Thoracic aorta (tissue), 2 donors: ENCODE measurements at places on chromosomes 6 and 20. TPM values are rescaled to one million over a fixed set of nuclear protein-coding genes. Genes with fewer than 3 reads are reported as not detected.

GRCh38 chr20:4748847-4749246 lies 27.1 kb downstream of the PRND start:
- DNase-seq, result no peak
- no peaks in the 10 kb centered on the region for H3K4me1 ChIP-seq

DNA sequence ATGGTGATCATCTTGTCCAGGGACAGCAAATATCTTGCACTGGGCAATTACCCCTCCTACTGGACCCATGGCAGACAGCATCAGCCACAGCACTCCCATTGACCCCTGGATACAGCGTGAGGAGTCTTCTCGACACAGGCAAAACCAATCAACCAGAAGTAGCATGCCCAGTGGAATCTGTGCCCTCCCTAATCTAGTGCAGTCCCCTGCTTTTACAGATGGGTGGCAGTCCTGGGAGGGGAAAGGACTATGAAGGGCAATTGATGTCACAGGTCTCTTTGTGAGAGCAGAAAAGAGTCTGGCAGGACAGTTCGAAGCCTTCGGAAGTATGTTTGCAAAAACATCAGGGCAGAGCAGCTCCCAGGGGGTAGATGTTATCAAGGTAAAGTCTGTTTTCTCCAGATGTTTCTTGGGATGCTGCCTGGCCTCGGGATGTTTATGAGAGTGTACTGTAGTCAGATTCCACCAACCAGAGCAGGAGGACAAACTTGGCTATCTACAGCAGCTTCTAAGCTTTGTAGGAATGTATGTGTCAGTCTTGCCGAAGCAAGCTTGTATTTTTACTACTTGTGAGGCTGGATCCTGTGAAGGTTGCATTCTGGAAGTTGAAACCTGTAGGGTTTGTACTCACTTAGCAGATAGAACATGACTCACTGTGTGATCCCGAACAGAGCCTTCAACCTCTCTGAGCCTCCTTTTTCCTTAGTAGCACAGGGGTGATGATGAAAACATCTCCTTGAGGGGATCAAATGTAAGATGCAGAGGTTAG lies 63.0 kb upstream of the MYL9 start:
- DNase-seq, result no peak
- peaks cover 65% of the 10 kb centered on the region for H3K4me1 ChIP-seq

GRCh38 chr20:31515775-31516107 lies 1.5 kb downstream of the HM13 start:
- H3K27ac ChIP-seq, result no peak overlapping the region
- H3K4me3 ChIP-seq, result peak overlapping the region; percentile 88
- H3K27me3 ChIP-seq, result no peaks in the 10 kb centered on the region
- H3K36me3 ChIP-seq, result no peaks in the 10 kb centered on the region
- H3K4me1 ChIP-seq, result peaks cover 25% of the 10 kb centered on the region
- DNase-seq, result no peak

- DNase-seq, result no peak
- no peak overlapping the region for H3K4me3 ChIP-seq
- no peaks in the 10 kb centered on the region for H3K36me3 ChIP-seq
- no peak overlapping the region for H3K27ac ChIP-seq
Observed at GRCh38 chr6:107868867-107869611, 44.9 kb upstream of the SCML4 start.

The DLL1 gene
- total RNA-seq, result 12.6 TPM

- H3K27ac ChIP-seq, result no peak overlapping the region
- DNase-seq, result no peak
- no peaks in the 10 kb centered on the region for H3K4me1 ChIP-seq
Observed at GRCh38 chr6:203661-204060, 88.6 kb upstream of the DUSP22 start.

The GJA10 gene
- not detected for total RNA-seq

GRCh38 chr6:67558985-67559384 lies 1076.1 kb upstream of the ADGRB3 start:
- no peaks in the 10 kb centered on the region for H3K36me3 ChIP-seq
- H3K27ac ChIP-seq, result no peak overlapping the region
- no peaks in the 10 kb centered on the region for H3K4me1 ChIP-seq
- H3K4me3 ChIP-seq, result no peak overlapping the region

- H3K27ac ChIP-seq, result no peak overlapping the region
- H3K27me3 ChIP-seq, result no peaks in the 10 kb centered on the region
- no peaks in the 10 kb centered on the region for H3K36me3 ChIP-seq
- no peak overlapping the region for H3K4me3 ChIP-seq
Observed at GRCh38 chr6:22250486-22250885, 46.4 kb downstream of the PRL start.

DNA sequence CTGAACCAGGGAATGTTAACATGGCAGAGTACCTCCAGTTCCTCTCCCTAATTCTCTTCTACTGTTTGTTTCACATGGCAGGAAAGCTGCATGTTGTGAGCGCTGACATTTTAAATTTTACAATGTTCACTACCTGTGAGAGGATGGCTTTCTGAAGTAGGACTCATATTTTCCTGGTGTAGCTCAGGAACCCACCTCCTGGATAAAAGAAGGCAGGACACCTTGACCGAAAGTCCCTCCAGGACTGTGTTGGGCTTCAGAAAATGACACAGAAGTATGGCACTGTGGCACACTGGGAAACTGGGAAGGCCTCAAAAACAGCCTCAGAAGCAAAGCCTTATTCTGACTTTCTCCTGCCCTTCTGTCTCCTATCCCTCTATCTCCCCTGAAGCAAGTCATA lies 33.3 kb downstream of the PTPRK start:
- H3K36me3 ChIP-seq, result no peaks in the 10 kb centered on the region
- H3K4me1 ChIP-seq, result no peaks in the 10 kb centered on the region

DNA sequence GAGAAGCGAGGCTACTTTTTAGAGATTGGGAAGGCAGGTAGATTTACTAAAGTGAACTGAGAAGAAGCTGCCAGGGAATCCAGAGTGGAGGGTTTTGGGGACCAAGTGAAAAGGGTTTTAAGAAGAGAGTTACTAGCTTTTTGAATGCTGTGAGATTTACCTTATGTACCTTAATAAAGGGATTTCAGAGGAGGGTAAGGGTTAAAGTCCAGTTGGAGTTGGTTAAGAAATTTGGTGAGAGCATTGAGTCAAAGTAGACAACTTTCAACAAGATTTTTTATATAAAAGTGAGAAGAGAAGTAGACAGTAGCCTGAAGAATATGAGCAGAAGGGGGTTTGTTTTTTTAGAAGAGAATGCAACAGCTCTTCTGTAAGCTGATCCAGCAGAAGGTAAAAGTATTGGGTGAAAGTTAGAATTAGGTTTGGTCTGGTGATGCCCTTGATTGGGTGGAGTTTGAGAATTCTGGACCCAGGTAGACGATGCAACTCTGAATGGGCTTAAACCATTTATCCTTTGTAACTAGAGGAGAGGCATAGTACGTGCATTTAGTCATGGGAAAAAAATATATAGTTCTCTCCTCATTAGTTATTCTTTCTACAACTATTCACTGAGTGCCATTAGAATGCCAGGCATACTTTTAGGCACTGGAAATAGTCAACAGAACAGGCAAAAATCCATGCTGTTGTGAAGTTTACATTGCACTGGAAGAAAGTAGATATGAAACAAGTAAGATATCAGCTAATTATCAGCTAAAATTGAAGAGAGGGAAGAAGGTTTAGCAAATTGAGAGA lies 44.8 kb downstream of the ATRN start:
- H3K36me3 ChIP-seq, result no peaks in the 10 kb centered on the region
- H3K27ac ChIP-seq, result no peak overlapping the region
- no peaks in the 10 kb centered on the region for H3K27me3 ChIP-seq
- H3K4me3 ChIP-seq, result no peak overlapping the region
- no peaks in the 10 kb centered on the region for H3K4me1 ChIP-seq
- no peak for DNase-seq

DNA sequence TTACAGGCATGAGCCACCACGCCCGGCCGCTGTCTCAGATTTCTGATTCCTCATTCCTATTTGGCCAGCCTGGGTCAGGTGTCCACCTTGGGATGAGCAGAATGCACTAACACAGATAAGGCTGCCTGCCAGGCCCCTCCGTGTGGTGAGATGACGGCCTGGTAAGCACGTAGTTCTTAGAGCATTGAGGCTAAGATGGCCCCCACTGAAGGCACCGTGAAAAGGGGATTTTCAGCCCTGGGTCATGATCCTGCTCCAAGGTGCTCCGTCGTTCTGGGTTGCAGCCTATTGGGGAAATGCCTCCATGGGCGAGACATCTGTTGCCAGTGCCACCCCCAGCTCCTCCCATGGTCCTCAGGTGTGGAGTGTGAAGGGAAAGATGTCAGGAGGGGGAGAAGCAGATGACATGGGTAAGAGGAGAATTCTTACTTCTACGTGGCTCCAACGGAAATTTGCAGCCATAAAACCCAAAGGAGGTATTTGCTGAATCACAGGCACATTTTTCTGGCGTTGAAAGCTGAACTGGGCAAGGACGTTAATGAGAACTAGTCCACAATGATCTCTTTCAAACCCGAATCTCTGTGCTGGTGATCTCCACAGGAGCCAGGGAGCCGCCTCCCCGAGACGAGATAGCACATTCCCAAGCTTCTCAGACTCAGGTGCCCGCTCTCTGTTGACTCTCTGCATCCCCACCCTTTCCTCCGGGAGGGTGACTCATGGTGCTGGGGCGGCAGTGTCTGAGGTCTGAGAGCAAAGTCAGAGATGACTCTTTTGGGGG lies 34.0 kb upstream of the BMP6 start:
- H3K4me1 ChIP-seq, result no peaks in the 10 kb centered on the region
- H3K27me3 ChIP-seq, result no peaks in the 10 kb centered on the region
- no peak for DNase-seq

DNA sequence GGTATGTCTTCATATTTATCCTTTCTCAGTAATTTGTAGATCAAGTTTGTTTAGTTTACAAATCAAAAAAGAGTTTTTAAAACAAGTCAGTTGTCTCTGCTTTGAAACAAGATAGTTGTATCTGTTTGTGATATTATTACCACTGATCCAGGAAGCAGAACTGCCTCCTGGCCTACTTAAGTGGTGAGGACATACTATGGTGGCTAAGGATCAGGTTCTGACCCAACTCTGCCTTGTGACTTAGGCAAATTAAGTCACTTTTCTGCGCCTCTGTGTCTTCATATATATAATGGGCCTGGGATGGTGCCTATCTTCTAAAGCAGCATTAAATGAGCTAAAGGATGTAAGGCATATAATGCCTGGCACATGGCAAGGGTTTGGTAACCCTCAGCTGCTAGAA lies 8.7 kb downstream of the ANKS1A start:
- H3K27me3 ChIP-seq, result no peaks in the 10 kb centered on the region
- DNase-seq, result no peak
- peaks cover 16% of the 10 kb centered on the region for H3K4me1 ChIP-seq
- H3K36me3 ChIP-seq, result no peaks in the 10 kb centered on the region
- no peak overlapping the region for H3K27ac ChIP-seq

GRCh38 chr20:7695635-7696034 lies 244.6 kb downstream of the HAO1 start:
- no peak for DNase-seq
- H3K4me3 ChIP-seq, result no peak overlapping the region
- no peaks in the 10 kb centered on the region for H3K27me3 ChIP-seq
- H3K36me3 ChIP-seq, result no peaks in the 10 kb centered on the region

The PTPRT gene
- total RNA-seq, result not detected

- peaks cover 7% of the 10 kb centered on the region for H3K4me1 ChIP-seq
- H3K27ac ChIP-seq, result peak overlapping the region; percentile 98
- no peaks in the 10 kb centered on the region for H3K27me3 ChIP-seq
Observed at GRCh38 chr6:125746731-125747588, 2.5 kb upstream of the HEY2 start.

- DNase-seq, result no peak
- peak overlapping the region; percentile 59 for H3K4me3 ChIP-seq
- no peak overlapping the region for H3K27ac ChIP-seq
- H3K27me3 ChIP-seq, result peaks cover 5% of the 10 kb centered on the region
Observed at GRCh38 chr20:25077610-25078169, 4.3 kb downstream of the VSX1 start.

The DDO gene
- 1.6 TPM for total RNA-seq

- no peak overlapping the region for H3K4me3 ChIP-seq
- no peak overlapping the region for H3K27ac ChIP-seq
- no peaks in the 10 kb centered on the region for H3K27me3 ChIP-seq
- no peaks in the 10 kb centered on the region for H3K36me3 ChIP-seq
- peaks cover 16% of the 10 kb centered on the region for H3K4me1 ChIP-seq
Observed at GRCh38 chr6:35449287-35449881, 2.8 kb upstream of the FANCE start.

The MAP7 gene
- 5.1 TPM for total RNA-seq

- H3K4me3 ChIP-seq, result no peak overlapping the region
- no peaks in the 10 kb centered on the region for H3K4me1 ChIP-seq
- no peaks in the 10 kb centered on the region for H3K36me3 ChIP-seq
- no peaks in the 10 kb centered on the region for H3K27me3 ChIP-seq
- H3K27ac ChIP-seq, result no peak overlapping the region
Observed at GRCh38 chr6:141969201-141969600, 163.5 kb upstream of the GJE1 start.

DNA sequence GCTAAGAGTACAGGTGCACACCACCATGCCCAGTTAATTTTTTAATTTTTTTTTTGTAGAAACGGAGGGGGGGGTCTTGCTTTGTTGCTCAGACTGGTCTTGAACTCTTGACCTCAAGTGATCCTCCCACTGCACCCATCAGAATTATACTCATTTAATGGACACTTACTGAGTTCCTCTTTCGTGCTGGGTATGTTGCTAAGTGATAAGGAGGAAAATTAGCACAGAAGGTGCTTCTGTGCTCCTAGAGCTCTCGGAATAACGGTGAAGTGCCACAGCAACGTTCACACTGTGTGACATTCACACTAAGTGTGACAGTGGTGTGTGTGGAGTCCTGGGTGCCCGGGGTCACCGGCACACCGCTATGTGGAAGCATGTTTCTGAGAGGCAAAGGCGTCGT lies 32.1 kb upstream of the BMP6 start:
- H3K4me1 ChIP-seq, result no peaks in the 10 kb centered on the region
- H3K36me3 ChIP-seq, result no peaks in the 10 kb centered on the region
- H3K4me3 ChIP-seq, result no peak overlapping the region
- H3K27me3 ChIP-seq, result no peaks in the 10 kb centered on the region
- no peak overlapping the region for H3K27ac ChIP-seq

The GSTA2 gene
- not detected for total RNA-seq

- H3K36me3 ChIP-seq, result no peaks in the 10 kb centered on the region
- H3K4me3 ChIP-seq, result no peak overlapping the region
- peaks cover 3% of the 10 kb centered on the region for H3K4me1 ChIP-seq
- DNase-seq, result no peak
- no peak overlapping the region for H3K27ac ChIP-seq
Observed at GRCh38 chr6:44475417-44475778, 87.9 kb downstream of the CDC5L start.

DNA sequence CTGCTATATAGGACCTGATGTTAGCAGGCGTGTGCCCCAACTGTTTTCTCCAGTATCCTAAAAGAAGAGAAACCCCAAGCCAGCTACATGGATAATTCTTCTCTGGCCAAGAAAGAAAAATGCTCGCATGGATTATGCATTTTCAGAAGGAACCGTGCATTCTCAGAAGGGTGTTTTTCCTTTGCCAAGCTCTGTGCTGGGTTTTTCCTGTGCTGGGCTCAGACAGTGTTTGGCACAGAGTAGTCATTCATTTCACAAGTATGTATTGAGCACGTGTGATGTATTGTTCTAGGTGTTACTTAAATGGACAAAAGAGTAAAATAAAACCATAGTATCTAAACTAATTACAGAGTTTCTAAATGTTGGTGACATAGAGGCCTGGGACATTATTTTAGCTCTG lies 62.7 kb upstream of the ZNF133 start:
- H3K36me3 ChIP-seq, result no peaks in the 10 kb centered on the region
- peaks cover 20% of the 10 kb centered on the region for H3K4me1 ChIP-seq
- H3K4me3 ChIP-seq, result peak overlapping the region; percentile 39
